ENCODE measurements at places on chromosomes 5 and 9.
A peak's percentile ranks its signal among the peaks of the same experiment; 100 is the strongest.

- peak; percentile 63 for DNase-seq
Observed at GRCh38 chr5:180328296-180329137, 24.6 kb downstream of the GFPT2 start.

- no peak for DNase-seq
Observed at GRCh38 chr9:97501972-97502221, 431 bp downstream of the TMOD1 start.

DNA sequence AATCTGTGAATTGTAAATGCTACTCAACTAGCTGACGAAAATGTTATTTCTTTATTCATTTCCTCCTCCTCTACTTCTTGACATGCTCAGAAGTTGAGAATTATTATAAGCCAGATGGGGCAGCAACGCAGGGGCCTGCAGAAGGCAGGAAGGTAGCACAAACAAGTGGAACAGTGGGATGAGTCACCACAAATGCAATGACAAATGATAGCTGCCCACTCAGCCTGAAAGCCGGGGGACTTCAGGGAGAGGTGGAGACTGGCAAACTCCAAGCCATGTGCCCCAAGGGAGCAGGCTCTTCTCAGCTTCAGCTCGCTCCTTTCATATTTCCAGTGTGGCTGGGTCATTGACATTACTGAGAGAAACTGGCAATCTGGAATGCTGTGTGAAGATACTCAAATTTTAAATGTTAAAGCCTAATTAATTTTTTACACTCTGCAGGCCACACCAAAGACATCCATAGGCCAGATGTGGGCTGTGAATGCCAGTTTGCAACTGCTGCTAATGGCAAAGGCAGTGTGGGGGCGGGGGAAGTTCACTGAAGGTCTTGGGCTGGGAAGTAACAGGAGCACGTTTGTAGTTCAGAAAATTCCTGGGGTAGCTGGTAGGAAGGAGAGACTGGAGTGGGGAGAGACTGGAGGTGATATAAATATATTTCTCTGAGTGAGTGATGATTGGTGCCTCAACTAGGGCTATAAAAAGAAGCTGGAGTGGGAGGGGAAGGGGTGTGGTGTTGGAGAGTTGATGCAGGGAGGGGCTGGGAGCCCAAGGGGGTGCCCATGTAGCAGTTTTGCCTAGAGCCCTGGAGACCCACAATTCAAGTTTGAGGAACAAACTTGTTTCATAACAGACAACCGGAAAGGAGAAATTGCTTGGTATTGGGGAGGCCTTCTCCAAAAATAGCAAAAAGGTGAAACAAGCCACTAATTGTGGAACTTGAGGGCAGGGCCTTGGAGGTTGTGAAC lies 20.8 kb upstream of the ADRB2 start:
- no peak for DNase-seq

- DNase-seq: no peak
Observed at GRCh38 chr9:69564557-69564956, 107.6 kb downstream of the APBA1 start.

DNA sequence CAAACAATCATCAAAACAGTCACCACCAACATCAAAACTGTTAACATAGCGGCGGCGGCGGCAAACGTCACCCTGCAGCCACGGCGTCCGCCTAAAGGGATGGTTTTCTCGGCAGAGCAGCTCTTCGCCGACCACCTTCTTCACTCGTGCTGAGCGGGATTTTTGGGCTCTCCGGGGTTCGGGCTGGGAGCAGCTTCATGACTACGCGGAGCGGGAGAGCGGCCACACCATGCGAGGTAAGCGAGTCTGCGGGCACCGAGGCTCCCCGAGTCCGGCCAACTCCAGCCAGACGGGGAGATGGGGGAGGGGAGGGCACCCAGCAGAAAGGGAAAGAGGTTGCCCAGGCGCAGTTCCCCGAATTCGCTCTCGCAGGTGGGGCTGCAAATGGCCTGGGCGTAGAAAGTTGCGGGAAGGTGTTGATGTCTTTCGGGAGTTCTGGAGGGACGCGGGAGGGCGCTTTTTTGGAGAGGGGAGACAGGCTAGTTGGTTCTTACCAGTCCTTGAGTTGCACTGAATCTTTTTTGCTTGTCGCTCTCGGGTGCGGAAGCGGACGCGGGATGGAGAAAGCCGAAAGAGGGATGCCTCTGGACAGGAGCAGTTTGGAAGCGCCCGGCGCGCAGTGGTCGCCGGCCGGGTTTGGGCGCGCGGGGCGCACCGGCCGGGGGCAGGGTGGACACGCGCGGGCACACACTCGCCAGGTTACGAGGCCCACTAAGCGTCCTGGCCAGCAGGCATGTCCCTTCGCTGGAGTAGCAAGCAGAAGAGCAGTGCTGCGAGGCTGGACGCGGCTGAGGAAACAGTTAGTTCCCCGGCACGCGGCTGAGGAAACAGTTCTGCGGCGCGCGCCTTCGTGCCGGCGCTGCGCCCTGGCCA lies 849 bp downstream of the RORB start:
- DNase-seq: no peak

DNA sequence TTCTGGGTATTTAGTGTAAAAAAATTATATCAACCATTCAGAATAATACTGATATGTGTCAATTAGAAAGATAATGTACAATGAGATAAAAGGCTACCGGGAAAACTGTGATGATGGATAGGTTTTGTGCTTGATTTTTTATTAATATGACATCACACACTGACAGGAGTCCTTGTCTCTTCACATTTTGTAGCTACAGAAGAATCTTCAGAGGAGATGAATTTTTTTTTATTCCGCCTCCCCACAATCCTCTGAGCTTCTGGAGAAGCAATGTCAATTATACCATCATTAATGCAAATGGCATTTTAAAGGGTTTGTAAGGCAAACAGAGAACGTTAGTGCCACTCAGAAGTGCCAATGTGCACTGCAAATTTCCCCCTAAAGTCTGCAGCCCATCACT lies 131.7 kb upstream of the CCNG1 start:
- no peak for DNase-seq

GRCh38 chr5:80170117-80170535 lies 85.7 kb downstream of the SERINC5 start:
- DNase-seq: no peak

GRCh38 chr9:81847181-81847915 lies 80.9 kb upstream of the SPATA31D4 start:
- no peak for DNase-seq

- DNase-seq: no peak
Observed at GRCh38 chr5:172093965-172094364, 87.5 kb upstream of the FBXW11 start.

DNA sequence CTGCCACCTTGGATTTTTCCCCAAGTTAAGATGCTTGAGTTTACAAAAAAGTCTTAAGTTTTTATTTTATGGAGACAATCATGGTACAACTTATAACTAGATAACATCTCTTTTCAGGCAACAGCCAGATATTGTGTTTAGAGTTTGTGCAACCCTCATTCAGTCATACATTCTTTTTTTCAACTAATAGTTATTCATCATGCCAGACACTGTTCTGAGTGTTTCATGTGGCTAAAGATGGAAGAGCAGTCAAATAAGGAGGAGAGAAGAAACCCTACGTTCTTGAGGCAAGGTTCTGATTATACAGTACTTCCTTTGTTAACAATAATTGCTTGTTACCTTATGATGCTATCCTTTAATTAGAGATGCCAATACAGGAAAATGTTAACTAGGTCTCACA lies 42.1 kb upstream of the ZNF462 start:
- no peak for DNase-seq

DNA sequence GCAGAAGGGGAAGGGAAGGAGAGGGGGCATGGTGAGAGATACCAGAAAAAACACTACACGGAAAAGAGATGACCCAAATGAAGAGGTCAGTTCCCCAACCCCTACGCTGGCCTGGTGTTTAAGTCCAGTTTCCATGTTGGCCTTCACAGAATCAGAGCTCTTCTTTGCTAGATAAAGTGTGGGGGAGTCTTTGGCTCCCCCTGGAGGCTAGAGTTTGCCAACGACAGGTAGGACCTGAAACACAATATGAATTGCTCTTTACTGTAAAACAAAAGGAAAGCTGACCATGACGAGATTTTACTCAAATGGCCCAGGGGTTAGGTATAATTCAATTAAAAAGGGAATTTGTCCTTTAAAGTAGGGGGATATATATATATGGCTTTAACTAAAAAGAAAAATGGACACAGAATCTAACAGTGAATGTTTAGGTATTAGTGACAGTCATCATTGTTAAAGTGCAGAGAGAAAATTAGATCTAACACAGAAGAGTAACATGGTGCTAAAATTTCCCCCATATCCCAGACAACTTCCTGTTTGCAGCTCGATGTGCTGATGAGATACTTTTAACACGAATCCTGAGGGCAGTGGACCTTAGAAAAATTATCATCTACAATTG lies 92.0 kb downstream of the SV2C start:
- peak; percentile 46 for DNase-seq

DNA sequence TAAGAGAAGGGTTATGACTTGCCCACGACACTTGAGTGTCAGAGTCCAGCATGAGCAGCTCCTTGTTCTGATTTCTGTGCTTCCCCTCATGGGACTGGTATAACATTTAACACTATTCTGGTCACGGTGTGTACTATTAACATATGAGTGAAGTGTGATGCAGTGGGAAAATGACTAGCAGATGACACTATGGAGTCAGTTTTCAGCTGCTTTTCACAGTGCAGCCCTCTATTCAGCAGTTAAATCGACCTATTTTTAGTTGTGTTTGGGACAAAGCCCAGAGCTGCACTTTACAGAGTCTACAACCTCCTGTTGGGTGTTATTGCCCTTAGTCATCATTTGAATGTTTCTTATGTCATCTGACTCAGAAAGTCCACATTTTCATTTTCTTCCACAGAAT lies 59.1 kb downstream of the CHSY3 start:
- no peak for DNase-seq

DNA sequence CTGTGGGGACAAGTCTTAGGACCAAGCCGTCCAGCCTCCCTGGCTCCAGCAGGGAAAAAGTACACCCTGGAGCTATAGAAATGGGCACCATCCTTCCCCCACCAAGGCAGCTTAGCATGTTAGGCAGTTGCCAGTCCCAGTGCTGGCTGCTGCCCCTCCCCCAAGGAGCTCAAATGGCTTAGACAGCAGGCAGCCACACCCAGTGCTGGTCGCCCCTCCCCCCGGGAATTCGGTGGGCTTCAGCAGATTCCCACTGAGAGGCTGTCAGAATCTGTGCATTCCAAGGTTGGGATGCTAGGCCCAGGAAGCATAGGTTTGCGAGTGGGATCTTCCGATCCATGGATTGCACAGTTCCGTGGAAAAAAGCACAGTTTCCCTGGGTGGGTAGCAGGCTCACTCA lies 105.2 kb upstream of the ITGA1 start:
- DNase-seq: no peak

- DNase-seq: peak; percentile 41
Observed at GRCh38 chr9:136882109-136882946, 4.0 kb upstream of the TRAF2 start.

- no peak for DNase-seq
Observed at GRCh38 chr9:14345354-14346230, 31.7 kb upstream of the NFIB start.

DNA sequence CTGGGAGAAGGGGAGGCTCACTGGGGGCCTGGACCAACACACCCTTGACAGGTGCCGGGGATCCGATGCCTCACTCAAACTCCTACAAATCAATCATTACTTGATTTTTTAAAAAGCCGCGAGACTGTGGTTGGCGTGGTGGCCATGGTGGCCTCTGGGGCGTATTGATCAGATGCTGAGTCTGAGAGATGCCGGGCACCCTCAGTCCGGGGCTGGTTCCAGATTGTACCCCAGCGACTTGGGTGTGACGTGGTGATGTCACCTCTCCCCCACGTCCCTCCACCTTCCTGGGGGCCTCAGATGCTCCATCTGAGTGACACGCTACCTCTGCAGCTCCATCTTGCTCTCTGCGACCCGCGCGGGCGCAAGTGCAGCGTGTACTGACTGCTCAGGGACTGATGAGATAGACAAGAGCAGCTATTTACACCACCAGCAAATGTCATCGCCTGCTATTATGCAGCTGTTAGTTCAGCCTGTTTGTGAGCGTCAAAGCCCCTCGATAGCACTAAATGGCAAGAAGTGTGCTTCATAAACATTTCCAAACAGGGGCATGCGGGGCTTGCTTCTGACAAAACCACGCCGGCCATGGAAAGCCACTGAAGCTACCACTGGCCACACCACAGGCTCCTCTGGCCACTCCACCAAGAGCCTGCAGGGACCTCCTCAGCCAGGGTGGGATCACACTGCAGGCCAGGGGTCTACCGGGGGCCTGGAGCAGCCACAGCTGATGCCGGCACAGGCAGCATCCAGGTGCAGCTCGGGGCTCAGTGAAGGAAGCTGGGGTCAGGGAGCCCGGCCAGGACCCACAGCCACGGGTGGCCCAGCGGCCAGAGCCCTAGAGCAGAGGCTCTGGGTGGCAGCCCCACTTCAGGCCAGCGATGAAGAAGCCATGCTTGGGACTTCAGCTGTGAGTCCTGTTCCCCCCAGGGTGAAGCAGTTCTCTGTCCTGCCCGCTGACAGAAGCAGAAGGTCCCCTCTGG lies 50.1 kb downstream of the SLC6A3 start:
- no peak for DNase-seq

GRCh38 chr5:127562252-127562651 lies 44.8 kb downstream of the PRRC1 start:
- DNase-seq: no peak

DNA sequence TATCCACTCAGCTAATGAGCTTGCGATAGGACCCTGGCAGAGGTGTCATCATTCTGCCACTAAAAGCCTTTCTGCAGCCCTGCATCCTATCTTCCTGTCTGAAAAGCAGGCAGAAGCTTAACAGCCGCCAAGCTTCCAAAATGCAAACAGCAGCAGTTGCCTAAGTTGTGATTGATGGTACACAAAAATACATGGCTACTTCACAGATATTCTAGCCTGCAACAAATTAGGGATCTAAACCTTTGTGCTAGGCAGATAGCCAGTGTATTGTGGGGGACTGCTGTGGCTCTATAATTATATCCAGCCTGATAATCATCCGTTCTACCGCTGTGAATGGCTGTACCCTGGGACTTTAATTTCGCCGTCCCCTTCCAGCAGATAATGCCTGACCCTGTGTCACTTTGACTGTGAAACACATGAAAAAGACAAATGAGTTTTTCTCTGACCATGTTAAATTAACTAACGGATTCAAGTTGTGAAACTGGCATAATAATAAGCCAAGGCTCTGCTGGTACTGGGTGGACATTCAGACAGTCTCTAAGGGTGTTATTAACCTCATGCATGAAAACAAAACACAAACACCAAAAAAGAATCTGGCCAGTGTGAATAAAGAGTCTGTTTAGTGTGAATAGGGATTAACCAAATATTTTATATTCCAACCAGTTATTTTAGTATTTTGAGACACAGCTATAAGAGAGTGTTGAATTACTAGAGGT lies 45.9 kb downstream of the SEMA6A start:
- no peak for DNase-seq

- DNase-seq: no peak
Observed at GRCh38 chr9:21030389-21031035, 928 bp downstream of the HACD4 start.

GRCh38 chr5:115389799-115390382 lies 93.4 kb upstream of the CCDC112 start:
- no peak for DNase-seq
